ENCODE measurements at places on chromosomes 6 and 20.

DNA sequence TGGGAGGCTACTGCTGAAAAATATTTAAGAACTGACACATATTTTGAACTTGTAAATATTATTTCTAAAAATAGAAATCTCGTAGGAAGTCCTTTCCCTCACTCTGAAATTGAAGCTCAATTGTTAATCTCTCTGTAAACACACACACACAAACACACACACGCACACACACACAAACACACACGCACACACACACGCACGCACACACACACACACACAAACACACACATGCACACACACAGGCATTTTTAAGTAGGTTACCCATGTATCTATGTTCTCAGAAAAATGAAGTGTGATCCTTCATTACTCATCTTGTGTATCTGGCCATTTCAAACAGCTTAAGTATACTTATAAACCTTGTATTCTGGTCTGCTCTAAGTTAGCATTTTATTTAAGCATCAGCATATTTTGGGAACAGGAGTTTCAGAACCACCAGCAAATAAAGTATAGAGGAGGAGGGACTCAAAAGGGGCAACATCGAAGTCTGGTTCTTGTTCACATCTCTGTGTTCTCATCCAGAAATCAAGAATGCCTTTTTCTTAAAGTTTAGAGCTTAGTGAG is 11.6 kb downstream of the CCN6 start:
- no peak for DNase-seq

DNA sequence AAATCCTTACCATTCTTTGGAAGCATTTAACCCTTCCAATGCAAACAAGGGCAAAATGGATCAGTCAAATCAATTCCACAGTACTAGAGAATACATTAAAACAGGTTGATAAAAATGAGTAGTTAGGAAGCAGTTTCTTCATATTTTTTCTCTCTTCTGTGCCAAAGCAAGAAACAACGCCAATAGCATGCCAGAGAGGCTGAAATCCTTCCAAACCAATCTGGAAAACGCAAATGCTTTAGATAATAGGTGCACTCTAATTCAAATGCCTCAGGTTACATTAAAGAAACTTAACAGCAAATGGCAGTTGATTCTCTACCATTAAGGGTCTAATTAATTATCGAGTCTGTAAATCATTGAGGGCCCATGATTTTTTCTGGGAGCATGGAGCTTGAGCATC is 755.2 kb downstream of the C6orf118 start:
- DNase-seq, result no peak

DNA sequence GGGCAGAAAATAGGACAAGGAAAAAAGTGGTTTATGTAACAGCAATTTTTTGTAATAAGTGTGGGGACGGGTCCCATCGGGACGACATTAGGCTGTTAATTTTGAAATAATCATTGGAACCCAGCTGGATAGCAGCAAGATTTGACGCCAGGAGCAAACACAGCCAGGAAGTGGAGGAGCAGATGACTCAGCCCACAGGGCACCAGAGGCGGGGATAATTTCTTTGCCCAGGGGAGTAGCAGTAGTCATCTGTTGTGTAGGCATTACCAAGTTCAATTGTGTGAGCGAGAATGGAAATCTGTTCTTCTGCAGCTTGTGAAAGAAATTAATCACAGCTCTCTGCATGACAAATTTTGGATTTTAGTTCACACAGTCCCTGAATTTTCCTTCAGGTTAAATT is 22.6 kb upstream of the RIN2 start:
- no peak for DNase-seq

DNA sequence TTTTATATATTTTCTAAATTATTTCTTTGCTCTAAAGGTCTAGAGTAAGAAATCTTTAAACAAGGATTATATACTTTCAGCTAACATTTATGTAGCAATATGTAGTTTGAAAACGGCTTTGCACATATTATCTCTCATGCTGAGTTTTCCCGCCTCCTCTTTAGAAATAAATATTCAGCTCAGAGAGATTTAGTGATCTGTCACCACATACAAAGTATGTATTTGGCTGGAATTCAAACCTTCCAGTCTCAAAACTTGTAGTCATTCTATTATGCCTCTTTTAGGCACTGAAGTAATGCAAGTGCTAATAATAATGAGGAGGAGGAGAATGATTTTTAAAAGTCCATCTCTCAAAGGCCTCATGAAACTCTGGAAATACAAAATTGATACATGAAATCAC is 525.0 kb downstream of the GRIK2 start:
- no peak for DNase-seq

GRCh38 chr6:106901062-106901461 is 73.5 kb downstream of the CD24 start:
- DNase-seq, result no peak

DNA sequence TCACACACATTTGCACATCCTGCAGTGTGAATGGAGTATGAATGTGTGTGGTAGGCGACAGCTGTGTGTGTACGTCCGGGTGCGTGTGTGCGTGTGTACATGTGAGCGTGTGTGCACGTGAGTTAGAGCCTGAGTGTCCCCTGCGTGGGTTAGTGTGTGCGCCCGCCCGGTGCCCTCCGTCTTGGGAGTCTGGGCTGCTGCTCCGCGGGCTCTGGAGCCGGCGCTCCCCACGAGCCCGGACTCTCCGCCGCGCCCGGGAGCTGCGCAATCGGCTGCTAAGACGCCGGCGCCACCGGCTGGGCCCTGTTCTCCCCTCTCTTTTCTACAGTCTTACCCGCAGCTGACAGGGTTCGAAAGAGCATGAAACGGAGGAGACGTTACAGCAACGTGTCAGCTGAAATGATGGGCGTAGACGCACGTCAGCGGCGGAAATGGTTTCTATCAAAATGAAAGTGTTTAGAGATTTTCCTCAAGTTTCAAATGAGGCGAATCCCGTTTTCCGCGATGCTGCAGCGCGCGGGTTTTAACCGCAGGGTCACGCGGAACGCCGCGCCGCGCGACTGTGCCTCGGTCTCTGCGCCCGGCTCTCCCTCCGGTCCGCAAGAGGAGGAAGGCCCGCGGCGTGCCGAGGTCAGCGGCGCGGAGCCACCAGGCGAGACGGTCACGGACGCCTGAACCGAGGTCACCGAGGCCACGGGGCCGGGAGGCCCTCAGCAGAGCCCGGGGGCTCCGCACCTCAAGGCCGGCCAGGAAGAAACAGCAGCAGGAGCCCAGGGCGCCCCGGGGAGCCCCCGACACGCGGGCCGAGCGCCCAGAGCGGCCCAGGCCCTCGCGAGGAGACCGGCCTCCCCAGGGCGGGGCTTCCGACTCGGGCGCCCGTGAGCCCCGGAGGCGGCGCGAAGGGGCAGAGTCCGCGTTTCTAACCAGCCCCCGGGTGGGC is 95.3 kb upstream of the BHLHE23 start:
- DNase-seq, result no peak

DNA sequence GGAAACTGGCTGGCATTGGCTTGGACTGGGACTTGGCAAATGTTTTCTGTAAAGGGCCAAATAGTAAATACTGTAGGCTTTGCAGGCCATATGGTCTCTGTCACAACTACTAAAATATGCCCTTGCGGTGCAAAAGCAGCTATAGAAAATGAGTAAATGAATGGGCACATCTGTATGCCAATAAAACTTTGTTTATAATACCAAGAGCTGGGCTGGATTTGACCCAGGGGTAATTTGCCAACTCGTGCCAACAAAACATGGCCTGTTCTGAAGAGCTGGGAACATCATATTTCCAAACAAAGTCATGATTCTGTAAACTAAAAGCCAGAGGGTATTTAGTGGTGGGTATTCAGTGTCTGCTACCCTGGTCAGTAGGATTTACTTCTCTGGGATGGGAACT is 320.1 kb upstream of the SOX4 start:
- DNase-seq, result no peak

DNA sequence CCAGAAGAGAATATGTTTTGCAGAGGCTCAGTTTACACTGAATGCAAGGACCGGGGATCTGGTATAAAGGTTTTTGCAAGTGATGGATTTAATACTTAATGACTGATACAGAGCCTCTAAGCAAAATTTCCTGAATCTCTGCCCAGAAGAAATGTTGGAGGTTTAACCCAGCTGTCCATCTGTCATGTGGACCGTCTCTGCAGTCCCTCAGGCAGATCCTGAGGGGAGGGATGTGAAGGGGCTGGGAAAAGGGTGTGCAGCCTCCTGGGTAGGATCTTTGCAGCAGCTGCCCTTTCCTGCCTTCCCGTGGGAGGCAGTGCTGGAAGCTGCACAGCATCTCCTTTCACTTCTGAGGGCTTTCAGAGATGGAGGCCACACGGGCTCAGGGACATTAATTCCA is 207.0 kb downstream of the SLC24A3 start:
- DNase-seq, result no peak

GRCh38 chr6:144590532-144590931 is 305.4 kb downstream of the UTRN start:
- DNase-seq, result no peak

DNA sequence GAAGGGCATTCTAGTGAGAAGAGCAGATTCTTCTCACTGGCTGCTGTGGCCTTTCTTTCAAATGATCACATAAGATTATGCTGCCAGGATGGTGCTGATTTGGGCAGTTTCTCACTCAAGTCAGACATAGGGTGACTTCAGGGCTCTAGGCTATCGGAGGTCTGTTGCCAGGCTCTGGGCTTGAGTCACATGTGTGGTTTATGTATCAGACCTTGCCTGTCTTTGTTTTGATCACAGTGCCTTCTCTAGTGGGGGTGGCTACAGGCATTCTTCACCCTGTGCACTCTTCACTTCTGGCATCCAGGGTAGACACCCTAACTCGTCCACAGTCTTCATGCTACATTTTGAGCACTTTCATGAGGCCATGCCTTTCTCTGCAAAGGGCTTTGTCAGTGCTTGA is 823.7 kb upstream of the MAN1A1 start:
- no peak for DNase-seq

- DNase-seq, result no peak
Observed at GRCh38 chr6:55499591-55499990, 79.4 kb downstream of the HMGCLL1 start.

DNA sequence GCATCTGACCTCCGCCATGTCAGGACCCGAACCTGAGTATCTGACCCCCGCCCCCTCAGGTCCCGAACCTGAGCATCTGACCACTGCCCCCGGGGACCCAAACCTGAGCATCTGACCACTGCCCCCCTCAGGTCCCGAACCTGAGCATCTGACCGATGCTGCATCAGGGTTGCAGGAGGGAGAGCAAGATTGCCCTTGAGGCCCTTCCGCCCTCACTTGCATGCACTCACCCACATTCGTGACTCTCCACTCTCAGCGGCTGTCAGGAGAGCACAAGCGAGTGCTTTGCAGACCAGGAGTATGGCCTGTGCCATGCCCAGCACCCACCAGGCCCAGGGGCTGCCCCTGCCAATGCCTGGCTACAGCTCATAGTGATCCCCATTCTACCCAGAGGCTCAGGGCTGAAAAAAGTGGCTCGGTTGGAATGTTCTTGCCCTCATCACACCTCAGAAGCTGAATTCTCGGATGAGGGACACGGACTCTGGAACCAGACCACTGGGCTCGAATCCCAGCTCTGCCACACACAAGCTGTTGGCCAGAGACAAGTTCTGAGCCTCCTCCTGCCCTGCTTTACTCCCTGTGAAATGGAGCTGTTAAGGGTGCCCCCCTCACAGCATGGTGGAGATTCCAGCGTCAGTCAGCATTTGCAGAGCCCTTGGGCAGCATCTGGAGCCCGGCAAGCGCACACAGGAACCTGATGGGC is 82.1 kb downstream of the DLL1 start:
- no peak for DNase-seq

GRCh38 chr6:21905531-21905930 is 312.0 kb downstream of the SOX4 start:
- no peak for DNase-seq

DNA sequence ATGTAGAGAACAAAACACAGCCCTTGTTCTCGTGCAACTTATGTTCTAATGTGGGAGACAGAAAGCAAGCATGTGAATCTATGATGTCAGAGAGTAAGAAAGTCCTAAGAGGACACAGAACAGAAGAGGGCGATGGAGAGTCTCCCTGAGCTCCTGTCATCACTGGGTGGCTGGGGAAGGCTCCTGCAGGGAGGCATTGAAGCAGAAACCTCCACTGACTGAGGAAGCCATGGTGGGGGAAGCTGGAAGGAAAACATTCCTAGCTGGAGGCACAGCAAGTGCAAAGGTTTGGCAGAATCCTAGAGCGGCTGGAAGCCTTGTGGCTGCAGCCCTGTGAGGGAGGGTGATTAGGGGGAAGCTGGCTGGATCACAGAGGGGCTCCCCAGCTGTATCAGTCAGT is 248.0 kb downstream of the CDH26 start:
- DNase-seq, result no peak

DNA sequence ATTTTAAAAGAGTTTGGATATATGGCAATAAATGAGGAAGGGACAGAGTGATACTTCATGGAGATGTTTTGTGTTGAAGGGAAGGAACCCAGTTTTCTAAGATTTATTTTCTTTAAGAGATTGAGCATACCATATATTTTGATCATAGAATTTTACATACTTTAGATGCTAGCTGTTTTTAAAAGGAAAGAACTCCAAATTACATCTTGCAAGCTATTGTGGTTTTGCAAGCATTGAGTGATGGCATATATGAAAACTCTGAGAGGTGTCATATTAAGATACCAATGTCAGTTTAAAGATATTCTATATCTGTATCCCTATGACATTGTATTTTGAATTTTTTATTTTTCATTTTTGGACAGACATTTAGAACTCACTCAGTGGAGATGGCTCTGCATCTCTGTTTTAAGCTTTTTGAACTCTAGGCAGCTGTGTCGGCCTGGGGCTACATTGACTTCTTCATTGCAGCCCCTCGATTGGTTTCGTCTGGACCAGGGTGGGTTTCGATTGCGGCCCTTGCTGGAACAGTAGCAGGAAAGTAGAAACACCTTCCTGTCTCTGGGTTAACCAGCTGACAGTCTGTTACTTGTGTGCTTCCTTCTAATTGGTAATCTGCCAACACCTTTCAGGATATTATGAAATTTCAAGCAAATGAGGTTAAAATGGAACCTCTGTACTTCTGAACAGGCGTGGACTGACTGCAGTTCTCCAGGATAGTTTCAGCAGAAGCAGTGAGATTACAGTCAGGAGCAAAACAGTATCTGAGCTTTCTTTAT is 14.0 kb downstream of the IGF2R start:
- DNase-seq, result no peak

DNA sequence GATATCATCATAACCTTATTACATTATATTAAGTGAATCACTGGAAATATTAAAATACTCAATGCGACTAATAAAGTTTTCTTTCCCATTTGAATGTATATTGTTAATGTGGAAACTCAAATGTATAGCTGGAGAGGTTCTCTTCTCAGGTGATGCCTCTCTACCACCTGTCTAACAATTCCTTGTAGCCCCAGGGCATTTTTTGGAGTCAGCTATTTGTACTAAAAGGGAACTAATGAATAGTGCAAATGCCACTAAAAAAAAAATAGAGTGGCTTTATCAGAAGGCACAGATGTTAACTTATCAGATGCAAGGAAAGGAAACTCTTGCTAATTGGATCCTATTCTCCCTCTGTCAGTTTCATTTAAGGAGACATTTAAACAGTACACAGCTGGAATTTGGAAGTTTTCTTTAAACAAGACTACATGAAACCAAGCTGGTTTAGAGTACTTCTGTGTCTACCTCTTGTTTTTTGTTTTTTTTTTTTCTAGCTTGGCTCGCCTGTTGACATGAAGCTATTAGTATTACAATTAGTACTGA is 897.0 kb upstream of the SLC35B3 start:
- no peak for DNase-seq
